Stimulated activated CD8-positive, alpha-beta memory T cell treated with anti-CD3 and anti-CD28 coated beads, Interleukin-15, amount 100 ng/mL, for 24 hours (primary cell): ENCODE measurements at places on chromosomes 16 and 17.

DNA sequence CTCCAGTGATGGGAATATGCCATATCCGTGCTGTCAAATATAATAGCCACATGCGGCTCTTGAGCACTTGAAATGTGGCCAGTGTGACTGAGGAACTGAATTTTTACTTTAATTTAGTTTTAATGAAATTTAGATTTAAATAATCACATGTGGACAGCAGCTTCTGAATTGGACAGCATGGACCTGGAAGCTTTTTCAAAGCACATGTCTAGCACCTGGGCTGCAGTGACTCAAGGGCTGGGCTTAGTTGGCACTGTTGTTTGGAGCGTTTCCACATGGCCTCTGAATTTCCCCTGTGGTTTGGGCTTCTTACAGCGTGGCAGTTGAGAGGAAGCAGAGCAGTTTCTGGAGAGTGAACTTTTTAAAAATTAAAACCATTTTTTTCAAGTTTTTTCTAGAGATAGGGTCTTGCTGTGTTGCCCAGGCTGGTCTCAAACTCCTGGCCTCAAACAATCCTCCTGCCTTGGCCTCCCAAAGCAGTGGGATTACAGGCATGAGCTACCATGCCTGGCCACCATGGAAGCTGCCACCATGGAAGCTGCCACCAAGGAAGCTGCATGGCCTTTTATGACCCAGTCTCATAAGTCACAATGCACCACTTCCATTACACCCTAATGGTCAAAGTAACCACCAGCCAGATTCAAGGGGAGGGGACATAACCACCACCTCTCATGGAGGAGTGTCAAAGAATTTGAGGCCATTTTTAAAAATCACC lies 6.7 kb upstream of the TOB1 start:
- DNase-seq: no peak

- no peak for DNase-seq
Measured at GRCh38 chr16:75304521-75305363, 53.3 kb upstream of the BCAR1 start.

- DNase-seq: no peak
Measured at GRCh38 chr17:39270923-39271322, 45.2 kb upstream of the STAC2 start.

- DNase-seq: no peak
Measured at GRCh38 chr17:55683550-55684315, 38.9 kb downstream of the TMEM100 start.

DNA sequence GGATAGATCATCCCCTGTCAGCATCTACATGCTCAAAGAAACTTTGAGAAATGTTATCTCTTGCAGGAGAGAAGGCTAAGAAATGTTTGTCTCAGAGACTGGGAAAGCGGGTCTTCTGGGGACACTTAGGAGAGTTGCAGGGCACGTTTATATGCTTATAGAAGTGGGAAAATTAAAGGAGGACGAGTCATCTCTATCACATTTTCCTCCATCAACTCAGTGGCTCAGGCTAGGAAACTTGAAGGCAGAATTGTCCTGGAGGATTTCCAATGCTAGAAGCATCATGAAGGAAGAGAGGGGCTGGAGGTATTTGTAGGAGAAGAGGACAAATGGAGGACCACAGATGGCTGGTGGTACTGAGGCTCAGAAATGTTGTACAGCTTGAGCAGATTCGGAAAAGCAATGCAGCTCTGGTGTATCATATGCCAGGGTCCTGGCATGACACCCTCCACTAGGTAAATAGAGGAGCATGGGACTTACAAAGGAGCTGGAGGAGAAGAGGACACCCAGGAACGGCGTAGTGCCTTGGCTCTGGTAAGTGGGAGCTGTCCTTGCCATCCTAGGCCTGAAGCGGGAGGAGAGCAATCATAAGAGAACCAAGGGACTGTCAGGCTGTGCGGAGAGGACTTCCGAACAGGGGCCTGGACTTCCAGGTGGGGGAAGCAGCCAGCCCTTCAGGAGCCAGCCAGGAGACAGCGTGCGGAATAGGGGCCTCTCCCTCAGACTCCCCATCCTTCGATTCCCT lies 4.5 kb upstream of the HS3ST3B1 start:
- DNase-seq: no peak

DNA sequence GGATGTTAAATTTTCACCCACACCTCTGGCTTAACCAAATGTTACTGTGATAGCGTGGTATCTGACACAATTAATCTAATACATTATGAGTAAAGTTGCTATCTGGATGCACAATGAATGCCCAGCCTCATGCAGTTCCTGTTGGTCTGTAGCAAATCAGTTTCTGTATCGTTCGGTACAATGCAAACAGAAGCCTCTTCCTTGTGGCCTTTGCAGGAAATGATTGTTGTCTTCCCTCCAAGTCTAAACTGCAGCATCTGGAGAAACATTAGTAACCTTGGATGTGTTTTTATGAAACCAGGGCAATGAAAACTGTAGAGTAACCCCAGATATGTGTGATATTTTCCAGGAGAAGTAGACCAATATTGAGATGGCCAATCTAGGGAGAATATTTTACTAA lies 46.8 kb downstream of the CYB561 start:
- no peak for DNase-seq

DNA sequence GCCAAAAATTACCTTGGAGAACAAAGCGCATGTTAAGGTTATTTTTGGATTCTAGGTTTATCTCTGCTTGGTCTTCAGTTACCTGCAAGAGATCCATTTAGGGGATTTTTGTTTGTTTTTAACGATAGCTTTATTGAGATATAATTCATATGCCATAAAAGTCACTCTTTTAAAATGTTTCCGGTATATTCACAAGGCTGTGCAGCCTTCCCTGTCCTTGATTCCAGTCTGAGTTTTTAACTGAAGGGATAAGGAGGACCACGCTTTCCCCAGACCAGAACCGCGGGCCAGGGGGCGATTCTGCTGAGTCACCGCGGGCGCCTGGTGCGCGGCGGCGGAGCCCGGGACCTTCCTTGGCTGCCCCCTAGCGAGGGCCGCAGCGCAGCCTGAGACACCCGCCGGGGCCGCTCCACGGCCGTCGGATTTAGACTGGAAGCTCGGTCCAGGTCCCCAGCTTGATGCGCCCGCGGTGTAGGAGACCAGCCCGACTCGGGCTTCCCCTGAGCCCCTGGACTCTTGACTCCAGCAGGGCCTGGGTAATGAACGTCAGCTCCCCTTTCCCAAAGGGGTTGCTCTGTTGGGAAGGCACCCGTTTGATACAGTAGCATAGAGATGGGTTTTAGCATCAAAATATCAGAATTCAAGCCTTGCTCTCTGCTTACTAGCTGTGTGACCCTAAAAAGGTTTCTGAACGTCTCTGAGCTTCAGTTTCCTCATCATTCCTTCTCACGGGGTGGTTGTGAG lies 50.0 kb upstream of the STH start:
- peak; percentile 39 for DNase-seq

DNA sequence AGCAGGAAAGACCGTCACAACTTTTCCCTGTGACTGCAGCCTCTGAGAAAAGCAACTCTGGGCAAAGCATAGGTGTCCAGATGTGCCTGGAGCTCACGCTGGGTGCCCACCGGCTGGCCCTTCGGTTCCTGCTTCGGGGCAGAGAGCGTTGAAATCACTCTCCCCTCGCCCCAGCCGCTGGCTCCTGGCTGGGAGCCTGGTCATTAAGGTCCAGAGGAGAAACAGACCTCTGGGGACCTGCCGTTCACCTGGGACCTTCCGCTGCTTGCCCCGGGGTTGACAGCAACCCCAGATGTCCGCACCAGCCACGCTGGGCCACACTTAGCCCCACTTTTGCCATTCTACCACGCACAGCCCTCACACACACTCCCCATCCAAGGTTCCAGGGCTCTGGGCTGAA lies 13.1 kb downstream of the MRM3 start:
- no peak for DNase-seq

GRCh38 chr16:49578435-49579024 lies 204.9 kb downstream of the C16orf78 start:
- no peak for DNase-seq

DNA sequence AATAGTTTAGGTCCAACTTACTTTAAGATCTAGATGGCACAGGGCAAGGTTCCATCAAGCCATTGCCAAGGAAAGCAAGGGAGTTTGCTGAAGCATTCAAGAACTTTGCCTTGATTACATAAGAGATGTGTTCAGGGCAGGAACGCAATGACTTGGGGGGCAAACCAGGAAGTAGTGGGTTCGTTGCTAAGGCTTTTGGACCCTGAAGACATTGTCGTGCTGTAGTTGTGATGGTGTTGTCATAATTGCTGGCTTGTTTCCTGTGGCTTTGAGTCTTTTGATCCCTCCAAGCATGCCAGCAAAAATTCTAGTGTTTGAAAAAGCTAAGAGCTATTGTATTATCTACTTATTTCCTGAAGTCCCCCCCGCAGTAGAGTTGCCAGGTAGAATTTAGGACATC lies 70.7 kb upstream of the HNF1B start:
- no peak for DNase-seq

DNA sequence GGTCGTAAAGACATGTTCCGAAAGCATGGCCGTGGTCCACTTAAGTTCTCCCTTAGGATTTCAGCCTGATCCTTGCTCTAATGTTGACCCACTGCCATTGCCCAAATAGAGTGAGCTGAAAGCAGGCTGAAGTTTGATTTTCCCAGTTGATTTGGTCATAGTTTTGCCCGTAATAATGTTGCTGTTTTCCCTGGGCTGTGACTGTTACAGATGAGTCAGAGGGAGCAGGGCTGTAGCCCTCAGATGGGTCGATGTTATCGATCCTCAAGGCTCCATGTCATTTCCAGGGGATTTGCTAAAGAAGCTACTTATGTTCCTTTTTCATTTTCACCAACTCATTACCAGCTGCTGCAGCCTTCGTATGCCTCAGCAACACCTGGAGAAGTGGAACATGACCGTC lies 169.0 kb upstream of the ZFHX3 start:
- no peak for DNase-seq

GRCh38 chr17:45022288-45022648 lies 29.2 kb downstream of the DCAKD start:
- no peak for DNase-seq

GRCh38 chr17:79941088-79942010 lies 94.3 kb downstream of the TBC1D16 start:
- no peak for DNase-seq

- no peak for DNase-seq
Measured at GRCh38 chr17:30226878-30227277, 8.6 kb downstream of the SLC6A4 start.

DNA sequence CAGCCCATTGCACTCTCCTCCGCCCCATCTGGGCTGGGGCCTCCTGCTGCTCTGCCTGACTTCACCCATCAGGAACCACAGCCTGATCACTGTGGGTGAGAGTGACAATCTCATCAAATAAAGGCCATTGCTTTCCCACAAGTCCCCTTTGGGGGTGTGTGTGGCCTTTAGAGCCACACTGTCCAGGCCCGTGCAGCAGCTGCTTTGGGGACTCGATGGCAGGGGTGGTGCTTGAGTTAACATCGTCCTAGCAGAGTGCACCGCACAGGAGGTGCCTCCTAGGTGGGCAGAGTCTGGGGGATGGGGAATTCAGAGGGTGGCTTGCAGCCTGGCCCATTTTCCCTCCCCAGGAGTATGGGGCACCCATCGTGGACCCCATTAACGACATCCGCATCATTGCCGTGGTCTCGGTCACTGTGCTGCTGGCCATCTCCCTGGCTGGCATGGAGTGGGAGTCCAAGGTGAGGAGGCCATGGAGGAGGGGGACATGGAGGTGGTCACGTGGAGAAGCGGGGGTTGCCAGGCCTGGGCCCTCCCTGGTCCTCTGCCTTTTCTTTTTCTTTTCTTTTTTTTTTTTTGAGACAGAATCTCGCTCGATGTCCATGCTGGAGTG lies 5.4 kb downstream of the SLC12A3 start:
- no peak for DNase-seq

GRCh38 chr16:13463619-13464018 lies 456.3 kb upstream of the ERCC4 start:
- DNase-seq: no peak

DNA sequence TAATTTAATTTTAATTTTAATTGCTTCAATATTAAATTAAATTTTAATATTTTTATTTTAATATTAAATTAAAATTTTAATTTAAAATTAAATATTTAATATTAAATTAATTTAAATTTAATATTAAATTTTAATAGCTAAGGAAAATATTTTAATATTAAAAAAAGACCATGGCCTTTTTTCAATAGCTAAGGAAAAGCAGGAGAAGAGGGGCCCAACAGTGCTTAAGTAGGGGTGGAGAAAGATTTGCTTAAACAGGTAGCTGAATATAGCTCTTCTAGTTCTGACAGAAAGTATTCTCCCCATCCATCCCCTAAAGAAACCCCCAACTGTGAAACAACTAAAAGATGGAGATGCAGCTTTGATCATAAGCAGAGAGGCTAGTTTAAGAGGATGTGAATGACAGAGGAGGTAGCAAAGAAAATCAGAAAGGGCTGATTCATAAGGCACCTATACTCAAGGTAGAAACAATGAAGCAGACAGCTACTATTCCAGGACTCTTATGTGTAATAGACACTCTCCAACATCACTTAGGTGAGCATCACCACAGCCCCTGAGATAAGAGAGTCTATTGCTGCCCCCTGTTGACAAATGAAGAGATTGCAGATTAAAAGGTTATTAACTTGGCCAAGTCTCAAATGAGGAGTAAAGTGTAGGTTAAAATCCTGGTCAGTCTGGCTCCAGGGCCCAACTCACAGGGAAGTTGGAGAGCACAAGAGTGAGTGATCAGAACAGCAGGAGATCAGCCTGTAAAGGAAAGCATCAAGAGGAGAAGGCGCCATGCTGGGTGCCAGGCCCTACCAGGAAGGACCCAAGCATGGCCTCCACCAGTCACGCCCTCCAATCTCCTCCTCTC lies 7.8 kb upstream of the RNASEK start:
- DNase-seq: no peak

- no peak for DNase-seq
Measured at GRCh38 chr17:42050393-42051012, at the start of gene C17orf113. TSS of gene C17orf113 (minus strand) at chr17:42050601. CDS start at chr17:42043376, 7,225 bp downstream.

- DNase-seq: no peak
Measured at GRCh38 chr17:77501751-77502625, 361.2 kb downstream of the SEC14L1 start.

DNA sequence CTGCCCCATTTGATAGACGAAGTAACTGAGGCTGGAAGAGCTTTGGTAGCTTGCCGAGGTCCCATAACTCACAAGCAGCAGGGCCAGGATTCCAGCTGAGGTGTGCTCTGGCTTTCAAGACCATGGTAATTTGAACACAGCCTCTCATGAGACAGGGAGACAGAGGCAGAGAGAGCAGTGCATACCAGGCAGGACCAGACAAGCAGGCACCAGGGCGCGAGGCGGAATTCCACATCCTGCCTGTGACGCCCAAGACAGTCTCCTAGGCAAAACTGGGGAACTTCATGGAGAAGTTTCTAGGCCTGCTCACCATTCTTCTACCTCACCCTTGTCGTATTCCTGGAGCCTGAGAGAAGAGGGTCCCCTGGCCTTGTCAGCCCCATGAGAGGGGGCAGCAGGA lies 19.2 kb downstream of the SDK2 start:
- DNase-seq: no peak

- DNase-seq: no peak
Measured at GRCh38 chr16:71794943-71795342, 13.7 kb downstream of the AP1G1 start.
